ENCODE measurements at places on chromosomes 11 and 22. TPM values are rescaled to one million over a fixed set of nuclear protein-coding genes. Genes with fewer than 3 reads are reported as not detected.

The YWHAH gene
- 196 TPM for total RNA-seq

The PHOX2A gene
- not detected for total RNA-seq

The ANO5 gene
- total RNA-seq: not detected

The CHKB gene
- total RNA-seq: 14.3 TPM

The SLC22A12 gene
- not detected for total RNA-seq

The MMP13 gene
- 96.9 TPM for total RNA-seq

The ANGPTL5 gene
- total RNA-seq: not detected
